ENCODE measurements at places on chromosomes 1 and 21.

- no peak for DNase-seq
These were observed 2.3 kb upstream of the BATF3 start for GRCh38 chr1:212701910-212702309.

GRCh38 chr1:229285440-229285839, 14.5 kb downstream of the RAB4A start:
- no peak for DNase-seq

DNA sequence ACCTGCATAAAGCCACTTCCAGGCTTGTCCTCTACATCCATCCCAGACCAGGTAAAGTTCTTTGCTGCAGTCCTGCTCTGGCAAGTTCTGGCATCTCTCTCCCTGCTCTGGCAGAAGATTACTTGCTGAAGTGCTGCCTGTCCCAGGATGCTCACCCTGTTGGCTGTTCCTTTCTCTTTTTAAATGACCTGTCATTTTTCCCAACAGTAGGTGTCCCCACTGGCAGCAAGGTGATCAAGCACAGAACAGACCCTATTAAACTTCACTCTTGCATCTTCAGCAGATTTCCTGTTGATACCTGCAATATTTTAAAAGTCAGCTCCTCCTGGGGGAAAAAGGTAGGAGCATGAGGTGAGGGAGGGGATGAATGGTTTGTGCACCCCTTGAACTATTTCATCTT, 332.6 kb downstream of the PBX1 start:
- no peak for DNase-seq

DNA sequence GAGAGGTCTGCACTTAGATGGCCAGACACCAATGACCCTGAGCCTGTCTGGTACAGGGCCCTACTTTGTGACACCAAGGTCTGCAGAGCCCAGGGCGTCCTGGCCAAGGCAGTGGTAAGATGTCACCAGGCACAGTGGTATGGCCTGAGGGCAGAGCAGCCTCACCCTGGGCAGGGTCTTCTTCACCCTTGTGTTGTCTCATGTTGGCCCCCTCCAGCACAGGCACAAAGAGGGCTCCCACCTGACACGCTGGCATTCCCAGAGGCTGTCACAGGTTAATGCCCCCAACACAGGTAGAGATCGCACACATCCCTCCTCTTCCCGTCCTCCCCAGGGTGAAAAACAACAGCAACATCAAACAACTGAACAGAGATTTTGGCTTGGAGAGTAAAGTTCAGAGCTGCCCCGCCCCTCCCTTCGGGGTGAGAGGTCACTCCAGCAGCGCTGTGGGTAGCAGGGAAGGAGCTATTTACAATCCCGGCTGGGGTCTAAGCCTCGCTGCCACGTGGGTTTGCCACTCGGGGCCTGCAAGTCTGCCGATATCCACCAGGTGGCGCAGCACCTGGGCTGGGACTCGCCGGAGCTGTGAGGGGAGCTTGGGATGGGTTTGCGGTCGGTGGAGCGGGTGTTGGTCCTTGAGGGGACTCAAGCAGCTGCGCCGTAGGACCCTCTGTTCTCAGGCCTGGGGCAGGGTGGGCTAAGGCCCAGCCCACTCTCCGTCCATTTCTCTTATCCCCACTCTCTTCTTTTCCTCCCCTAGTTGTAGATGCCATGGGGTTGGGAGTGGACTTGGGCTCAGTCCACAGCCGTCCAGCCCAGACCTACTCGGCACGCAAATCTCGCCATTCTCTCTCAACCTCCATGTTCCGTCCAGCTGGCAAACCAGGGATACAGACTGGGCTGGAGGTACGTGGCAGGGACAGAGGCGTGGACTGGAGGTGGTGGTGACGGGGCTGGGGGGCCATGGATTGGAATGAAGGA, 12.7 kb downstream of the EFNA3 start:
- DNase-seq, result peak; percentile 62

- DNase-seq, result no peak
These were observed 35.6 kb upstream of the RRP15 start for GRCh38 chr1:218249338-218250140.

All from tibial nerve (tissue), 4 donors.